Umbilical cord (tissue), 2 donors: ENCODE measurements at places on chromosomes 7 and 10. TPM values are rescaled to one million over a fixed set of nuclear protein-coding genes. Genes with fewer than 3 reads are reported as not detected.
A peak's percentile ranks its signal among the peaks of the same experiment; 100 is the strongest.

- DNase-seq, result no peak
Observed at GRCh38 chr7:99036546-99037111, 107.3 kb downstream of the SMURF1 start.

The SPDYE18 gene
- total RNA-seq, result not detected

GRCh38 chr7:146208492-146208891, 91.9 kb downstream of the CNTNAP2 start:
- DNase-seq, result no peak

DNA sequence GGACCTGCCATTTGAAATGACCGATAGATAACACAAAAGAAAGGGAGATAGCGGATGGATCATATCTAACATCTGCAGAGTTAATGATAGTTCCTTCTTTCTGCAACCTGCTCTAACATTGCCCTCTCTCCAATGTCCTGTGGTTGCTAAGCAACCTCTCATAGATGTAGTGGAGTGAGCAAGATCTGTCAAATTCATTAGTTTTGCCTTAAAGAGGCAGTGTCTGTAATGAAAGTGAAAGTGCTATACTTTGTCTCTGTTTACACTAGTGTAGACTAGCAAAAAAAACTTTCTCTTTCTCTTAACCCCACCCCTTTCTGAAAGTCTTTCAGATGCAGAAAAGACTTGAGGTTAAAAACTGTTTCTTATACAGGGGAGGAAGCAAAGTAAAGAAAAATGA, 1196.9 kb downstream of the SORCS3 start:
- peak; percentile 4 for DNase-seq

The FFAR4 gene
- 0.96 TPM for total RNA-seq

The SAMD9 gene
- 24.6 TPM for total RNA-seq
